ENCODE measurements at places on chromosomes 7 and 10.

GRCh38 chr10:117927871-117928270 lies 118.9 kb downstream of the RAB11FIP2 start:
- DNase-seq, result no peak

DNA sequence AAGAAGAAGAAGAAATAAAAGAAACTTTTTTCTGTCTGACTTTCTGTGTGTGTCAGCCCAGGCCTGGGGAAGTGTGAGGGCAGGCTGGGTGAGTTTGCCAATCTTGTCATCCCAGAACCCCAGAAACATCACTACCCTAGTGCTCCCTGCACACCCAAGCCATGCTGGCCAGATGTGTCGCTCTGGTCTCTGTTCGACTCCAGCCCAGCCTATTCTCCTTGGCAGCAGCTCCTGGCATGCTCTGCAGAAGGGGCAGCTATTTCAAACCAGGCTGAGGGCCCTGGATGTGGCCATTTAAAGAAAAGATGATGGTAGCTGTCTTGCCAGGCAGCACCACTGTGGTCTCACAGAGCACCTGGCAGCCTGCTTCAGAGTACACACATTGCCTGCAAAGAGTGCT lies 334.1 kb downstream of the RPS24 start:
- DNase-seq, result no peak

GRCh38 chr7:20194343-20194995 lies 22.7 kb downstream of the MACC1 start:
- no peak for DNase-seq

DNA sequence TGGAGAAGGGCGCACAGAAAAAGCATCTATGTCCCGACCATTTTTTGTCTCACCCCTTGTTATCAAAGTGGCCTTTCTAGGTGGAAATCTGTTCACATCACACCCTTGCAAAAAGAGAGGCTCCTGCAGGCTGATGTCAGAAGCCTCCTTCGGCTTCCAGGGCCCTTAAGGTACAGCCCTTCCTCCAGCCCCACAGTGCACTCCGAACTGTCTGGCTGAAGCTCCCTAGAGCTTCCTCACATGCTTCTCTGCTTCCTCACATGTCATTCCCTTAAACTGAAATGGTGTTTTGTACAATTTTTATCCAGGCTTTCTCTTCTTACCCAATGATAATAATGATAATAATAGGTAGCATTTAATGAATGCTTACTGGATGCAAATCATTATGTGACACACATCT lies 210.3 kb downstream of the INHBA start:
- no peak for DNase-seq

DNA sequence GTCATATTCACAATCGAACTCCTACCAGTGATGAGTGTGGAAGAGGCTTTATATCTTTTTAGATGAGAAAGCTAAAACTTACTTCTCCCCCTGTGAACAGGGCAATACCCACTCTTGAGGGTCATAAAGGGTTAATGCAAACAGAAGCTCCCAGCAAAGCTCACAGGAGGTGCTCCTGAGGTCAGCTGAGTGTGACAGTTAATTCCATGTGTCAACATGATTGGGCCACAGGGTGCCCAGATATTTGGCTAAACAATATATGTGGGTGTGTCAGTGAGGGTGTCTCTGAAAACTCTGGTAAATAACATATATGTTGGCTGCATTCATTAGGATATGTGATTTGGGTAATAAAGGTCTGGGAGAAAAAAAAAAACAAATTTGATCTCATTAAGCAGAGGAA lies 86.0 kb downstream of the HIP1 start:
- no peak for DNase-seq

- DNase-seq, result no peak
Measured at GRCh38 chr7:95213809-95214492, 110.4 kb downstream of the PON1 start.

GRCh38 chr10:44755481-44755880 lies 155.7 kb upstream of the TMEM72 start:
- DNase-seq, result no peak

All from D341Med (cell line).